ENCODE measurements at places on chromosomes 3 and 15. TPM values are rescaled to one million over a fixed set of nuclear protein-coding genes. Genes with fewer than 3 reads are reported as not detected.

The PTX3 gene
- total RNA-seq, result not detected

The TRIM71 gene
- not detected for total RNA-seq

The DNAH12 gene
- not detected for total RNA-seq

The FGD5 gene
- not detected for total RNA-seq

The MRPL3 gene
- total RNA-seq, result 126 TPM

The KY gene
- not detected for total RNA-seq

GRCh38 chr3:71511037-71511436 lies 72.5 kb downstream of the FOXP1 start:
- DNase-seq, result peak; percentile 37

- no peak for DNase-seq
Observed at GRCh38 chr15:70459312-70459711, 304.0 kb downstream of the UACA start.

DNA sequence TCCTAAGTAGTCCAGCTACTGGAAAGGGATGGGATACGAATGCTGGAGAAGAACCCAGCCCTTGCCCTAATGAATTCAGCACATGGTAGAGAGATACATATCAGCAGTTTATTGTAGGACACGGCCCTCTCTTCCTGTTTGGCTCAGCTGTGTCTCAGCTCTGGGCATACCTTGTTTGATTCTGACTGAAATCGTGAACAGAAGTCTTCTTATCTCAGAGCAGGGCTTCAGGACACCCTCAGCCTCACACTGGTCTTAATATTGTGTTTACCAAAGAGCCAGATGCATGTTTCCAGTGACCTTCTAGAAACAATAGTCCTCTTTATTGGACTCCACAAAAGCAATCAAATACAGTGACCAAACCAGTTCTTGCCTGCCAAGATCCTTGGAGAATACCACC lies 54.7 kb downstream of the FAM174B start:
- DNase-seq, result no peak

- no peak for DNase-seq
Observed at GRCh38 chr15:51793521-51794305, 35.7 kb upstream of the TMOD3 start.

DNA sequence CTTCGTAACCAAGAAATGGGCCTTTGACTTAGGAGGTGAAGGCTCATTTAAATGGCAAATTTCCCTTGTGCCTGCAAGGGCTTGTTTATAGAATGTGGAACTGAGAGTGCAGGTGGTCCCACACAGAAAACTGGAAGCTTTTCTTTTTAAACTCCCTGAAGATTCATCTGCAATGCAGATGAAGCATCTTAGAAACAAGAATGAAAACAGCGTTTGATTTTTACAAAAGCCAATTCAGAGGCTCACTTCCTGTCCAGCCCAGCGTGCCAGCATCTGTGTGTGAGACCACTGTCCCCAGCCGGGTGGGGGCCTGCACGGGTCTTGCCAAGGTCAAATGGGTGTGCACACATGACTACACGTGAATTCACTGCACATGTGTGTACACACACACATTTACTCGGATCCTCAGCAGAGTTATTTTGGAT lies 94.7 kb downstream of the LINGO1 start:
- DNase-seq, result peak; percentile 90

DNA sequence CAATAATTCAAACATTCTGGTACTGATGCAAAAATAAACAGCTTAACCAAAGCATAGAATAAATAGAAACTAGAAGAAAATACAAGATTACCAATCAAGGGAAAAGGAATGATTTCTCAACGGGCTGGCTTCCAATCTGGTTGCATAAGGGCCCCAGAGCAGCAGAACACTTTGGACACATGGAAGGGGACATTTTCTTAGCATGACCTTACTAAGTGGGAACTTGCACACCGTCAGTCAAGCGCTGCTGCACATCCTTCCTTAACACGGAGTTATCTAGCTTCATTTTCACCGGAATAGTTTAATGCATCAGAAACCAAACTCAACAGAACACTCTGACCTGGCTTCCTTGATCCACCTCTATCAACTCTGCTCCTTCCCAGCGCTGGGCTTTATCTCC lies 388.5 kb downstream of the VPS13C start:
- no peak for DNase-seq

GRCh38 chr3:112074616-112075497 lies 11.3 kb upstream of the C3orf52 start:
- DNase-seq, result no peak

- no peak for DNase-seq
Observed at GRCh38 chr3:116247605-116248004, 197.7 kb downstream of the LSAMP start.

GRCh38 chr3:64300790-64301423 lies 75.6 kb upstream of the PRICKLE2 start:
- DNase-seq, result no peak

GRCh38 chr3:8343058-8343457 lies 158.6 kb upstream of the LMCD1 start:
- DNase-seq, result no peak

- no peak for DNase-seq
Observed at GRCh38 chr3:188542196-188542595, 388.2 kb downstream of the LPP start.

DNA sequence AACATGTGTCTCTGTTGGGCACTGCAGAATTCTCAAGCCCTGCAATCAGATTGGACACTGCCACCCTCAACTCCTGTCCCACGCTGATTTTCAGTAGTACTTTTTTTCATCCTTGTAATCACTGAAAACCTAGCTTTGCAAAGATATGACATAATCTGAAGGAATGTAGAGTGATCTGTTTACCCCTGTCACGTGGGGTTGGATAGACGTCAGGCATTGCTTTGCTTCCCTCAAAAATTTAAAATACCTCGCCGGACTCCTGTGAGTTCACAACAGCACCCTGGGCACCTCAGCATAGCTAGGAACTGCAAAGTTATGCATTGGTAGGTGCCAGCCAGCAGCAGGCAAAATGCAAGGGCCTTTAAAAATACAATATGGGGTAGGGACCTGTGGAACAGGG lies 71.1 kb upstream of the OXTR start:
- DNase-seq, result no peak

GRCh38 chr3:39068556-39068955 lies 16.7 kb downstream of the WDR48 start:
- no peak for DNase-seq
